CD4-positive, alpha-beta T cell treated with Interleukin-21 for 1 hour (primary cell): ENCODE measurements at places on chromosomes 6 and 20.

GRCh38 chr20:38917657-38918056, 8.6 kb upstream of the FAM83D start:
- no peak for DNase-seq

DNA sequence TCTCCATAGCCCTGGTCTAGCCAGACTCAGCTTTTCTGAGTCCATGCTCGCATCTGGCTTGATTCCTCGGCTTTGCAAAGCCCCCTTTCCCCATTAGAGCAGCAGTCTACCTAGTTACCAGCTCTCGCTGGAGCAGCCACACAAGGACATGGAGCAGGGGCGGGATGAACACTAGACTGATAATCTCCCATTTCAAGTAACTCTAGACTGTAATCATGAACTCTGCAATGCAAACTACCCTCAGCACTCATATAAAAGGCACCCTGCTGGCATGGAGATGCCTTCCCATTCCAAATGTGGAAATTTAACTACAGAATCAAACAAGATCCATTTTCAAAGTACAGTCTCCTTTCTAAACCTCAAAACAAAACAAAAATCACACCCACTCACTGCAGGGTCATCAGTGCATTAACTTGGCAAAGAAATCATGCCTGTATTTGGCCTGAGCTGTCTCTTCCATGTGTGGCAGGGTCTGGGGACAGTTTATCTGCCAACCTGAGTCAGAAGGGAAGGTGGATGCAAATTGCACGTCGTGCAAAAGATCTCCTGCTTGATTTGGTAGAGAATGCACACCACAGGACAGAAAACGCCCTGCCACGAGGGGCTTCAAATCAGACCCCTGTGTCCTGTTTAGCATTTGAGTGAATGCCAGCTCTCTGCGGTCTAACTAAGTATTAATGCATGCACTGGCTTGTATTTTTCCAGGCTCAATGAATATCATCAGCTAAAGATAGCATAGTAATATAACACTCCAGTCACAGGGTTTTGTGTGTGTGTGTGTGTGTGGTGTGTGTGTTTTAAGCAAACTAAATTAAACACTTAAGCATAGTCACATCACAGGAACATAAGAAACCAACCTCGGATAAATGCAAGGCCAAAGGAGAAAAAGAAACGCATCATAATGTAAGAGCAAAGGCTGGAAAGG, 85.3 kb downstream of the MYLK4 start:
- DNase-seq: no peak

DNA sequence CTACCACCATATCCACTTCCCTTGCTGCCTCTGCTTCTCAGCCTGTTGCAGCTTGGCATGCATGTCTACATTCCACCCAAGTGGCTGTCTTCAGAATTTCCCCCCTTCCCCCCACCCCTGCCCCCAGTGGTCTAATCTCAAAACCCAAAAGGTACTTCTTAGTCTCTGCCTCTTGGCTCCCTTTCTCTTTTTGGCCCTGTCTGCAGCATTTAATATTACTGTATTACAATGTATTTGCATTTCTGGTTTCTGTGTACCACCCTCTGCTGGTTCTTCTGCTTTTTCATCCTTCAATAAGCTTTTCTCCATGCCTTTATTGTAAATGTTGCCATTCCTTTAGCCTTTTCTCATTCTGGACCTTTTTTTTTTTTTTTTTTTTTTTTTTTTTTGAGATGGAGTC, 43.0 kb downstream of the RPRD1B start:
- DNase-seq: no peak

- no peak for DNase-seq
Measured at GRCh38 chr20:54276577-54277169, 68.8 kb downstream of the PFDN4 start.

DNA sequence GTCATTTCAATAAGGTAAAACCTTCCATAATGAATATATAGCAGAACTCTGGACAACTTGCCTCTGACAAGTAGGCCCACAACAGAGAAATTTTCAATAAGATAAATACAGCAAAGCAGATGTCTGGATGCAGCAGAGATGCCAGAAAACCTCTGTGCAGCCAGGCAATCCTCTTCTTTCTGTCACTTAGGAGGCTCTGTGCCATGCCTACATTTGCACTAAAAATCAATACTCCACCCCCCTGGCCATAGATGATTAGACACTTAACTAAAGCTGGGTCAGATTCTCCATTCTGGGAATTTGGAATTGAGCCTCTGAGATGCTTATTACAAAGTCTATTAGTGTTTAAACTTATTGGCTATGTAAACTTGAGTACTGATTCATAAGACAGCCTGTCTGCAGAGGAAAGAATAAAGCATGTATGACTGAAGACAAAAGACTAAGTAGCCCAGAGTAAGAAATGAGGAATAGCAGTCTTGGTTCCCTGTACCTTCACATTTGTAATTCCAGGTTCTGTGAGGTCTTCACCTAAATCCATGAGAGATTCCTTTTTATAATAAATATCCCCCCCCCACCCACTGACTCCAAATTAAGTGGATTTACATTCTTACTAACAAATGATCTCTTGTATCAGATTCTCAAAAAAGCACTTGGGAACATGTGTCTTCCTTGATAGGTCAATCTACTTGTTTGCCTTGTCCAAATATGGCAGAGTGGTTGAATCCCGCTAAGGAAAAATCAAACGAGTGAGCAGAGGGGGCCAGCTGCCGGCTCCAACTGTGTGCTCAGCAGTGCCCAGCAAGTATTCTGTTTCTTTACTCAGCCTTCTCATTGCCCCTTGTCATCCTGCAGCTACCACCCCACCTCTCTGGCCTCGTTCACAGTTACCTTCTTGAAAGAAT, 20.4 kb downstream of the MAN1A1 start:
- no peak for DNase-seq

GRCh38 chr20:58795923-58796245, 54.8 kb downstream of the GNAS-AS1 start:
- DNase-seq: no peak

DNA sequence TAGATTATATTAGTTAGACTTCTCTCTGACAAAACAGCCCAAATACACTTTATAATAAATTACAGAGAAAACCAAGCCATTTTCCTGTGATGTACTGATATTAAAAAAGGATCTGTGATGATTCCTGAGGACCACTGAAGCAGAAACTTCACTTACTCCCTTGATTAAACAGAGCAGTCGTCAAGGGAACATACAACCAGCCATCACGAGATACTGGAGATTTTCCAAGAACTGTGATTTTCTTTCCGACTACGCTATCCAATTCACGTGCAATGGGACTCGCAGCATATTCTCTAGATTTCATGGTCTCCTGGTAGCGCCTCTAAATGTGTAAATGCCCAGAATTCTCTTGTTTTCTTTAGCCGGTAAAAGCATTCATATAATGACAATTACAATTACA, 377.4 kb downstream of the PHF3 start:
- DNase-seq: no peak

DNA sequence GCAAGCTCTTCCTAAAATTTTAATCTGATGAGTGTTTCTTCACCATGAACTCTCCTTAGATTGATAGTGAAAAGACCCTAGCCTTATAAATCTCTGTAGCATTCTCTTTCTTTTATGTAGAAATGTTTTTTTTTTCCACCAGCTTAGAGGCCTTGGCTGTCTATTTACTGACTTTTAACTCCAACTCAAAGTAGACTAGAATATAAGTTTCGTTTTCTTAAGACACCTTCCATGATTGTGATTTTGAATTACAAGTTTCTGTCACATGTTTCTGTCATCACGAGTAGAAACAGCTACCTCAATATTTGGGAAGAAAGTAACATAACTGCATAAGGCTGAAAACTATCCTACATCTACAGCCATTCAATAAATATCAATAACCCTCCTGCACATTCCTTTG, 17.8 kb downstream of the ADGRF4 start:
- no peak for DNase-seq

DNA sequence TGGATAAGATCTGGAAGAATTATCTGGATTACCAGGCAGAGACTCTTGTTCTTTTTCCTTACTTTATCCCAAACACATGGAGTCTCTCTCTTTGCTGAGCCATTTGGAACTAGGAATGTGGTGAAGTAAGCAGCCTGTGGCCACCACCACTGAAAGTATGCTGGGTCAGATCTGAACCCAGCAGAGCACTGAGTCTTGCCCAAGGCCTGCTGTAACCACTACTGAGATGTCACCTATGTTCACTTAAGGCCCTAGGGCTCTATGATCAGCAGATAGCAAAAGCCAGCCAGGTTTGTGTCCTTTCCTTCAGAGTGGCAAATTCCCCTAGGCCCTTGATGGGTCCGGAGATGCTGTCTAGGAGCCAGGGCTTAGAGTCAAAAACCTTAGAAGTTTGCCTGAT, 103.3 kb upstream of the PLN start:
- no peak for DNase-seq

DNA sequence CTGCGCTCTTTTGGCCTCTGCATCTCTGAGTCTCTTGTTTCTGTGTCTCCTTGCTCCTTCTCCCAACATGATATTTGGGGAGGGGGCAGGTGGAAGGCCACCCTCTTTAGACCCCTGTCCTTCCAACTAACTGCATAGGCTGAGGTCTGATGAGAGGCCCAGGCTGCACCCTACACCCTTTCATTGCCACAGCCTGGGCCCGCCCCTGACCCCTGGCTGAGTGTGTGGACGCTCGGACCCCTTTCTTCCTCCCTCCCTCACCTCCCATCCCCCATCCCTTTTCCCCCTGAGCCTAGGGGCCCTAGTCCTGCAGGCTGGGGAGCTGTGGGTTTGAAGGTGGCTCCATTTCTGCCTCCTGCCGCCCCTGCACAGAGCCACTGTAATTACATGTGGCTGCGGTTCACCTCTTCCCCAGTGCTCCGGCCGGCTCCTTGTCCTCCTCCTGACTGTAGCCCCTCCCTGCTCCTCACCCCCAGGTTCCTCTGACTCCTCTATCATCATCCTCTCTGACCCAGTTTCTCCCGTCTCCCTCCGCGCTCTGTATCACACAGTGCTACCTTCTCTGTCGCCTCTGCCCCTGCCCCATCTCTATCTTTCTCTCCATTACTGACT, 6.8 kb downstream of the MDFI start:
- DNase-seq: no peak

DNA sequence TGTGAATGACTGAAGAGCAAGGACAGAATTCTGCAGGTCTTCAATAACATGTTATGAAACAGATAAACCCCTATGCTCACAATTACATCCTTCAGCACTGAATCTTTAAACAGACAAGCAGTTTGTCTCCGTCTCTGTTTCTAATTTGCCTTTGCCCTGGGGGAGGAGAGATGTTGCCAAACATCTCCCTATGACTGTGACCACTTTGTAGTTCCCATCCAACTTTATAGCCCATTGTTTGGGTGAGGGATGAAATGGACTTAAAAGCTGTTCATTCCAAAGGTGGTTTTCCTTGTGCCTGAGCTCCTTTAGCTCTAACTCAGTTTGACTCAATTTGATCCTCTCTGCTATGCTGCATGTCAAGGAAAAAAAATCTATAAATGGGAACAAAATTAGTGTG, 19.5 kb upstream of the ADTRP start:
- no peak for DNase-seq

DNA sequence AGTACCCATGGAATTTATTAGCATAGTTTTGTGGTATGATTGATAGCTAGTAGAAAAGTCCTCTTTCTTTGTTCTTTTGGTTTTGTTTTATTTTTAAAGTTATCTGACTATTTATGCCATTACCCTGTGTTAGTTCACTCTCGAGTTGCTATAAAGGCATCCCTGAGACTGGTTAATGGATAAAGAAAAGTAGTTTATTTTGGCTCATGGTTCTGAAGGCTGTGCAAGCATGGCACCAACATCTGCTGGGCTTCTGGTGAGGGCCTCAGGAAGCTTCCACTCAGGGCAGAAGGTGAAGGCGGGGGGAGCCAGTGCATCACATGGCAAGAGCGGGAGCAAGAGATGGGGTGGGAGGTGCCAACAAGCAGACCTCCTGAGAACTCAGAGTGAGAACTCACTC, 166.5 kb downstream of the MTHFD1L start:
- no peak for DNase-seq

GRCh38 chr6:161486361-161487216, 212.7 kb upstream of the AGPAT4 start:
- no peak for DNase-seq

DNA sequence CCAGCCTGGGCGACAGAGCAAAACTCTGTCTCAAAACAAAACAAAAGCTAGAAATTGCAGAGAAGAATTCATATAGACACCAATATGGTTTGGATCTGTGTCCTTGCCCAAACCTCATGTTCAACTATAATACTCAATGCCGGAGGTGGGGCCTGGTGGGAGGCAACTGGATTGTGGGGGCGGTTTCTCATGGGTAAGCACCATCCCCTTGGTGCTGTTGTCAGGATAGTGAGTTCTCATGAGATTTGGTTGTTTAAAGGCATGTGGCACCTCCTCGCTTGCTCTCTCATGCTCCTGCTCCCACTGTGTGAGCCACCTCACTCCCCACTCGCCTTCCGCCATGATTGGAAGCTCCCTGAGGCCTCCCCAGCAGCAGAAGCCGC, 15.2 kb downstream of the NINL start:
- DNase-seq: no peak

DNA sequence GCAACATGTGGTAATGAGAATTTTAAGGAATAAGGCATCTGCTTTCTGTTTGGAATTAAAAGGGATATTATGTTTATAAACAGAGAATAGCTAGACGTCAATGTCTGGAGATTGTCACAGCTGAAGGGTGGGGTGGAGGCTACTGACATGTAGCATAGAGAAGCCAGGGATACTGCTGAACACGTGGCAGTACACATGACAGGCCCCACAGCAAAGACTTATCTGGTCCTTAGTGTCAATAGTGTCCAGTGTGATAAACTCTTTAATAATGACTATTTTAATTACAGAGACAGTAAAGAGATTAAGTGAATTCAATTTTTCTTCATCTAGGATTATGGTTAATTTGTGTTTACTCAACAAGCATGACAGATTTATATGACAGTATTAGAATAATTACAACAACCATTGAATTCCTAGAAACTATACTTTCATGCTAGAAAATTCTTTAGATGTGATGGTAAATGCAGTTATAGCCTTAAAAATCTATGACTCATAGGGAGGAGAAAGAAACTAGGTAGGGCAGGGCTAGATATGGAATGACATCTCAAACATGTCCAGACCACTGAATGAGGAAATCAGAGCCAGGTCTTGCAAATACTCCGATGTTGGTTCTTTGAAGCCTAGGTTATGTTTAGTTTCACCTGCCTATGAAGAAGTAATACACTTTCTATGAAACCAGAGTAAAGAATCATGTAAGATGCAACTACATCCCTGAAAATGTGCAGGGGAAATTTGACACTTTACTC, 399.5 kb downstream of the PHF3 start:
- DNase-seq: no peak

- DNase-seq: no peak
Measured at GRCh38 chr6:135434095-135434494, 63.4 kb downstream of the AHI1 start.

DNA sequence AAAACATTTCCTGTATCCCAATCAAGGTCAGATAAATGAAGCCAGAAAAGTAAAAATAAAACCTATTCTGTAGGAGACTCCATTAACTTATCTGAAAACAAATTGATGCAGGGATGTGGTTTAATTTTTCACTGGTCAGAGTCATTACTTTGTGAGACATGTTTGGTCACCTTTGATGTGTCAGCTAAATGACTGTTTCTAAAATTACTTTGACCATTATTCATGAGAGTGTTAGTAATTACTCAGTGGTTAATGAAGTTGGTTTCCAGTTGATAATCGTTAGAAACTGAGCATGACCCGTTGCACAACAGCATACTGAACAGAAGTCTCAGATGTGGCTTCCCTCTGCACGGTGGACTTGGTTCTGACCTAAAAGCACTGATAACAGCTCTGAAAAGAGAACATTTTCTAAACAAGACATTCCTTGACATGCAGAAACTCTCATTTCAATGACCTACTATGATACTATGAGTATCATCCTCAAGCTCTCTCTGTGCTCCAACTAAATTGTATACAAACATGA, 410.5 kb upstream of the RNF217 start:
- no peak for DNase-seq
